AG20443 (cell line): ENCODE measurements at places on chromosomes 12 and 14.

DNA sequence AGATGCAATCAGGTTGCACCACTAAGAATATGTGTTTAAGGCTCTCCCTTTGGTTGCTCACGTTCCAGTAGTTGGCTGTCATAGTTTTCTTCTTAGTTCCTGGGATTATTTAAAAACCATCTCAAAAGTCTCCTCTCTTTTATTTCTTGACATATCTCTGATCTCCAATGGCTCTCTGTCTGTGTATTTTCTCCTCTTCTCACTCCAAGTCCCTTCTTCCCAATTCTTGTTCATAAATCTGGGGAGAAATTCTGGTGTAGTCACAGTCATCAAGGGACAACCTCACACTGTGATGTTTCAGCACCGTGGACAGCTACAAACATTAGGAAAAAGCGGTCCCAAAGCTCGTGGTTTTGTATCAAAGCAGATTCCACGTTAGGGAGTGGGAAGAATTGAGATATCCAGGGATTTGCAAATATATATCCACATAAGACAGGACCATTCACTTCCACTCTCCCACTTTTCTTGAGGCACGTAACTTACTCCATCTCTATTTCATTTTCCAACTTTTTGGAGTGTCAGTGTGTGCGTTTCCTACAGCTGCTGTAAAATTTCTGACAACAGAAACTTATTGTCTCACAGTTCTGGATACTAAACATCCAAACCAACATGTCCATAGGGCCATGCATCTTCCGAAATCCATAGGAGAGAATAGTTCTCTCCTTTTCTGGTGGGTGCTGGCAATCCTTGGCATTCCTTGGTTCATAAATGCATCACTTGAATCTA, 80.6 kb upstream of the TMEM233 start:
- DNase-seq, result peak; percentile 14

- DNase-seq, result no peak
These were observed 10.2 kb downstream of the SLC48A1 start for GRCh38 chr12:47783024-47783755.

- DNase-seq, result no peak
These were observed 15.0 kb downstream of the POLE start for GRCh38 chr12:132672116-132672515.

GRCh38 chr12:101564912-101565311, 29.9 kb upstream of the MYBPC1 start:
- DNase-seq, result no peak

- no peak for DNase-seq
These were observed 53.6 kb downstream of the ARL6IP4 start for GRCh38 chr12:123034022-123034541.

GRCh38 chr12:116495260-116495659, 63.9 kb upstream of the MAP1LC3B2 start:
- DNase-seq, result peak; percentile 69

DNA sequence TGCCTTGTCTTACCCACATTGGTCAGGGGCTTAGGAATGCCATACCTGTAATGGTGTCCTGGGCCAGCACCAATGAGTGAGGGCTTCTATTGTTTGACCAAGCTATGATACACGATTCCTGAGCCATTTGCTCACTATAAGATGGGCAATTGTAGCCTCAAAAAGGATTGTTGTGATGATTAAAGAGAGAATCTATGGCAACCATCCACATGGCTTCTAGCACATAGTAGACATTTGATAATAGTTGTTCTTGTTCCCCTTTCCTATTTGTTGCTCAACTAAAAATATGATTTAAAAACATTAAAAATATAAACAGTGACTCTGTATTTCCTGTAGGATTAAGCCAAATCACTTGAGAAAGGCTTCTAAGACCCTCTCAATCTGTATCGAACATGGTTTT, 366.1 kb downstream of the PCNX1 start:
- DNase-seq, result no peak

- DNase-seq, result no peak
These were observed 383.7 kb downstream of the EGLN3 start for GRCh38 chr14:33567023-33567728.

DNA sequence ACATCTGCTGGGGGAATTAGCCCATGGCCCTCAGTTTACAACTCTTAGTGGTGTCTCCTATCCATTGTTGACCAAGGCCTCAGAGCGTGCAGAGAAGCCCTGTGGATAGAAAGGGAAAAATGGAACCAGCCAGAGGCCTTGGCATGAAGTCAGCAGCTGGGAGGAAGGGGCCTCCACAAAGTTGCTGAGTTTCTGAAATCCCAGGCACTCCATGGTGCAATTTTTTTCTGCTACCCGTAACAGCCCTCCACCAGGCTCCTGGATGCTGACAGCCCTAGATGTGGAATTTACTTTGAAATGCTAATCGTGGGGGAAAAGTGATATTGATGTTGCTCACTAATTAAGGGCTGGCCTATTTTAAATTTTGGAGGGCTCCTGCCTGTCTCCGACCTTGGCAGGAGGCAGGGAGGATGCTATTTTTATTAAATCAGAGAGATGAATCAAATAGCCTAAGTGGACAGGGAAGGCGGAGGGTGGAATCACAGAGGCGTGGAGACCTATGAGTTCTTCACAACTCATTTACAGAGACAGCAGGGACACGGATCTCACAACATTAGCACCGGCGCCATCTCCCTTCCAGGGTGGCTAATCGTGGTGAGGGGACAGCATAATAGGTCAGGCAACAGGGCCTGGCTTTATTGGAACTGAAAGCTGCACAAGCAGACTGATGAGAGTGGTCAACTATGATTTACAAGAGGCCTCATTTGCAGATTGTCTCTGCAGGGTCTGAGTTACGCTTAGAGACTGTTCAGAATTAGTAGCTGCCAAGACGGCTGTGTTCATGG, 99.8 kb upstream of the WSCD2 start:
- no peak for DNase-seq

GRCh38 chr12:13097491-13098011, 5.9 kb downstream of the GSG1 start:
- DNase-seq, result no peak

DNA sequence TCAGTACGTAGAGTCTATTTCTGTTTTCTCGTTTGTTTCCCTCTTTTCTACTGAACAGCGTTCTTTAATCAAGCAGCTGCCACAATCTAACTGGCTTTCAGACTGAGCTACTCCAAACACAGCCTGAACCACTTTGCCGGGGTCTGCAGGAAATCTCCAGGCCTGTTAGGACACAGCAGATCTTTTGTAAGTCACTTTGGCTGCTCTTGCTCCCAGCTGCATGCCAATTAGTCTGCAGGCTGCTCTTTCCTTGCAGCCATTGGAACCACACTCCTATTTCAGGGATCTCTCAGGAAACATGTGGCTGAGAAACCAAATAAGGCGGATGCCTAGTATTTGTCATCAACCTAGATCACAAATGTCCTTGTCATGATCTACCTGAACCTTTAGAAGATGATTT, 73.6 kb downstream of the TMTC1 start:
- DNase-seq, result no peak

DNA sequence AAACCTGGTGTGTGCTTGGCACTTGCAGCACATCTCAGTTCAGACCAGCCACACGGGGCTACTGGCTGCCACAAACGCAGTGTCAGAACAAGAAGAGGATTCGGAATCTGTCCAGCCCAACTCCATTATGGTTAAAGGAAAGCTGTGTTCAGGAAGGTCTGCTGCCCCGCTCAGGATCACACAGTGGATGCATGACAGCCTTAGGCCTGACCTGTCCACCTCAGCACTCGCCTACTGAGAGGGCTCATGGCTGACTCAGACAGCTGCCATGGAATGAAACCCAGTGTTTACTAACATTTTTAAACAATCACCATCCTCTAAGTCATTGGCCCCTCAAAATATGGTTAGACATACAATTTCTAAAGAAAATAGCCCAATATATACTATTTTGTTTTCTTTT, 5.6 kb upstream of the NIN start:
- DNase-seq, result no peak

- peak; percentile 14 for DNase-seq
These were observed 59.5 kb downstream of the ETNK1 start for GRCh38 chr12:22684140-22685118.

DNA sequence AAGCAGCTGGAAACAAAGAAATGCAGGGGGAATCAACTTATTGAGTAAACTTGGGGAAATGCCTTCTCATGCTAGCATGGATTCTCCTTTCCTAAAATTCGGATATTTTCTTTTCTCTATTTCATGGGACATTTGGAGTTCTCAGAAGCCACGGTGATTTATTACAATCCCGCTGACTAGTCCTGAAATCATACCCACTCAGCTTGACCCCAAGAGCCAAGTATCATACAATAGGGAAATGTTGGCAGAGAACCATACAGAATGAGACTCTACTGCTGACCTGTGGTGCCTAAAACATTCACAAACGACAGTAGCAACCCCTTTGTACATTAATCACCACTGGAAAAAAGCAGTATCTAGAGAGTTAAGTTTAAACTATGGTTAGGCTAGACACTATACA, 112.4 kb downstream of the KICS2 start:
- no peak for DNase-seq
